ENCODE measurements at places on chromosomes 7 and 10.

GRCh38 chr10:59133841-59134593 lies 42.4 kb upstream of the PHYHIPL start:
- no peak overlapping the region for H3K27ac ChIP-seq
- no peaks in the 10 kb centered on the region for H3K4me1 ChIP-seq
- no peaks in the 10 kb centered on the region for H3K36me3 ChIP-seq

- no peaks in the 10 kb centered on the region for H3K27me3 ChIP-seq
- H3K36me3 ChIP-seq: no peaks in the 10 kb centered on the region
- H3K4me3 ChIP-seq: no peak overlapping the region
- H3K27ac ChIP-seq: no peak overlapping the region
- DNase-seq: no peak
These were observed 112.2 kb downstream of the MYL10 start for GRCh38 chr7:101516851-101517250.

GRCh38 chr10:60975716-60976115 lies 31.7 kb upstream of the RHOBTB1 start:
- no peak overlapping the region for H3K4me3 ChIP-seq
- H3K27ac ChIP-seq: no peak overlapping the region
- no peaks in the 10 kb centered on the region for H3K36me3 ChIP-seq

GRCh38 chr7:88985295-88985694 lies 189.8 kb upstream of the TEX47 start:
- no peaks in the 10 kb centered on the region for H3K36me3 ChIP-seq
- H3K4me3 ChIP-seq: no peak overlapping the region
- no peak for DNase-seq

DNA sequence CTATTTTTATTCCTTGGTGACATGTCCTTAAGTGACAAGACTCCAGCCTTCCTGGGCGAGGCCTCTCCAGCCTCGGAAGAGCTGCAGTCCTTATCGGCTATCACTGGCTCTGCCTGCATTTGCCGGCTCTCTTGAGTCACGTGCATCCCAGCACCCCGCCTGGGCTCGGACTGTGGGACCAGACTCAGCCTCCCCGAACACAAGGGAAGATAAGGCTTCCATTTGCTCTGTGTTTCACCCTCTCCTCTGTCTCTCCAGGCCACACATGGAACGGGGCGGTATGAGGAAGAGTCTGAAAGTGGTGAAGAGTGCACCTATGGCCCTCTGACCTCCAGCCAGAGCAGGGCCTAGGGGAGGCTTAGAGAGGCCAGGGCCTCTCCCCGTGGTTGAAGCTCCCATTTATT lies 4.7 kb downstream of the GDF2 start:
- H3K4me3 ChIP-seq: no peak overlapping the region
- H3K27me3 ChIP-seq: no peaks in the 10 kb centered on the region
- H3K36me3 ChIP-seq: no peaks in the 10 kb centered on the region
- no peak for DNase-seq
- no peaks in the 10 kb centered on the region for H3K4me1 ChIP-seq

DNA sequence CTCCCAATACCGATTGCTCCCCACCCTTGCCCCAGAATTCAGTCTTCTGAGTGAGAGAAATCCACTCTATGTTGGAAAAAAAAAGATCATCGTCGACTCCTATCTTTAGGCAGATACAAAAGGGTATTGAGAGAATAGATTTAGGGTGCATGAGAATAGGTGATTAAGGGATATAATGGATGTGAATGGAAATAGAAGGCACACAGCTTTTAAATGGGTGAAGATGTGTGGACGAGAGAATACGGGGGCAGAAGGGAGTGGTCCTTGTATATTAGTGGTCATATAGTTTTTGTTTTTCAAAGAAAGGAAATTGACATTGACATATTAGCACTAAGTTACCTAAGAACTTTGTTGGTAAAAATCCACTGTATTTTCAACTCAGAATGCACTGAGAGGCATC lies 98.6 kb upstream of the HDAC9 start:
- no peak overlapping the region for H3K27ac ChIP-seq
- no peaks in the 10 kb centered on the region for H3K4me1 ChIP-seq
- DNase-seq: no peak

DNA sequence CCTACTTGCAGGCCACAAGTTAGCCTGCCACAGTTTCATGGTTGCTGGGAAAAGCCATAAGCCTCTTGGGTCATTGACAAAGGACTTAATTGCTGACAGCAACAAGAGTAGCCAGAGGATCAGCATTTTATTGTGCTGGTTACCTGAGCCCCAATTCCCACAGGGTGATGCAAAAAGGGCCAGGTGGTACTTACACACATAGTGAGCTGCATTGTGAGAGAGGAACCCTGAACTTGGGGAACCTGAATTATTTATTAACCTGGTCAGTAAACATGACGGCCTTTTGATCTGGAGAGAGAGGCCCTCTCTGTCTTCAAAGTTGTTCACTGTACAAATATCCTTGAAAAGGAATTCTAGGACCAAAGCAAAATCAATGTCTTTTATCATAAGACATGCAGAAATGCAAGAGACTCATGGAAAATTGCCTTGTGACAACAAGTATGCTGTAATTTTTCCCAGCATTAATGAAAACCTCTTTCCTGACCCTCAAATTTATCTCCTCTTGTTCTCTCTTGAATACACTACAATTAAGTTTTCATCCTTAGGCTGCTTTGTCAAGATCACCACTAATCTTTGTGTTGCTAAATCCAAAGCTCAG lies 102.9 kb upstream of the PHYHIPL start:
- no peaks in the 10 kb centered on the region for H3K4me1 ChIP-seq
- no peak overlapping the region for H3K27ac ChIP-seq
- no peaks in the 10 kb centered on the region for H3K36me3 ChIP-seq
- no peaks in the 10 kb centered on the region for H3K27me3 ChIP-seq
- H3K4me3 ChIP-seq: no peak overlapping the region

DNA sequence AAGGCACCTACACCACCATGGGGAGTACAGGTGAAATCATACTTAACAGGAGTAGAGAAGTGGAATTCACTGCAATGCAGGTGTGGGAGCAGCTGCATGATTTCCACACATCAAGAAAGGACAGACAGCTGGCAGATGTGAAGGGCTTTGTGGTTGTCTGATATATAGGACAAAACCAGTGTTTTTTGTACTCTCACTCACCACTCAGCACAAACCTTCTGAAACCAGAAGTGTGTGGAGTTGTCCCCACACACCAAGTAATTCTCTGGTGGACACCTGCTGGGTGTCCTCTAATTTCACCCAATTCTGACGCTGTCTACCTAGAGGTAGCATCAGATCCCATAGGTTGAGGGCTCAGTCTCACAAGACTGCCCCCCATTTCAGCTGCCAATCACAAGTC lies 327.7 kb upstream of the KMT2E start:
- no peaks in the 10 kb centered on the region for H3K36me3 ChIP-seq
- no peak overlapping the region for H3K4me3 ChIP-seq

DNA sequence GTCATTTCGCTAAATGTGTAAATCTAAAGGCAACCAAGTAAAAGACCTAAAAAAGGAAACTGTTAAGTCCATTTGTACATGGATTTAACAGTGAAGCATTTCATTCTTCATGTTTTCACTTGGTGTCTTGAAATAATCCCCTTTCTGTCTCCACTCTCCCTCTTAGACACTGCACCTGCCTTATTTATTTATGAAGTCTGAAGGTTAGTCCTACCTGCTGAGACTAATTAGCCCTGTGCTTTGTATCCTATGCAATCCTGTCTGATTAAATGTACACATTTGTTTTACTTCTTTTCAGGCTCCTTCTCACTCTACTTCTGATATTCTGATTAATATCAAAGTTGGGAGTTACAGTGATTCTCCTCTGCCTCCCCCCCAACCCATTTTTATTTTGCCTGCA lies 1.9 kb upstream of the TCF7L2 start:
- DNase-seq: no peak
- peaks cover 5% of the 10 kb centered on the region for H3K27me3 ChIP-seq
- no peak overlapping the region for H3K27ac ChIP-seq
- no peaks in the 10 kb centered on the region for H3K36me3 ChIP-seq
- H3K4me1 ChIP-seq: peaks cover 9% of the 10 kb centered on the region
- H3K4me3 ChIP-seq: no peak overlapping the region
